CD4-positive, alpha-beta T cell treated with Interleukin-4 for 1 hour (primary cell): ENCODE measurements at places on chromosomes 16 and 17.

DNA sequence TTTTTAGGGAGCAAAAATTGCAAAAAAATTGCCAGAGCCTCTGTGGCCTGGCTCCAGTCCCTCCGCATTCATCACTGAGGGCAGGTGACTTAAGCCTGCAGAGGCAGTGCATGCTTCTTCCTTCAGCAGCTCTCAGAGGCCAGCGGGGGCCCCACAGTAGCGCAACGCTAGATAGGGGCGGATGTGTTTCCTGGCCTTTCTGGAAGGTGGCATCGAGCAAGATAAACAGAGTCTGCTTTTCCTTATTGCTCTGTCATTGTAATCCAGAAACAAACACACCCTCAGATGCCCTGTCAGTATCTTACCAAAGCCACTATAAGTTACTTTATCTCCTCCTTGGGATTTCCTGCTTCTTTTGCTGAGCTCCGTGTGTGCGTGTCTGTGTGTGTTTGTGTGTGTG, 75.5 kb upstream of the IRX6 start:
- DNase-seq, result no peak

DNA sequence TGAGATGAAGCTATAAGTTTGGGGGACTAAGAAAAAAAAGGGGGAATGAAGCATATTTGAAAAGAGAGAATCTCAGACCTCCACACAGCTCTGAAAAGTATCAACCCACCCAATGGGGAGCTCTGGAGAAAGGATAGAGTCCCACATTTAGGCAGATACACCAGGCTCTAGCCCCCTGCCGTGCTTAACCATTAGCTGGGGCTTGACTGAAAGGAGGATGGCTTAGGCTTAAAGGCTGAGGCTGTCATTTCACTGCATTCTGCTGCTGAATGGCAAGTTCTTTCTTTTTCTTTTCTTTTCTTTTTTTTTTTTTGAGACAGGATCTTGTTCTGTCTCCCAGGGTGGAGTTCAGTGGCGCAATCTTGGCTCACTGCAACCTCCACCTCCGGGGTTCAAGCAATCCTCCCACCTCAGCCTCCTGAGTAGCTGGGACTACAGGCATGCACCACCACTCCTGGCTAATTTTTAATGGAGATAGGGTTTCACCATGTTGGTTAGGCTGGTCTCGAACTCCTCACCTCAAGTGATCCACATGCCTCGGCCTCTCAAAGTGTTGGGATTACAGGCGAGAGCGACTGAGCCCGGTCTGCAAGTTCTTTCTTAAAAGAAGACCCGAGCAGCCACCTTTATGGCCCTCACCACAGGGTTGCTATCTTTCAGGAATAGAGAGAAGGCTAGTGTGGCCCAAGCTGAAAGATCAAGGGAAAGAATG, 9.0 kb upstream of the MMP2 start:
- DNase-seq, result no peak

DNA sequence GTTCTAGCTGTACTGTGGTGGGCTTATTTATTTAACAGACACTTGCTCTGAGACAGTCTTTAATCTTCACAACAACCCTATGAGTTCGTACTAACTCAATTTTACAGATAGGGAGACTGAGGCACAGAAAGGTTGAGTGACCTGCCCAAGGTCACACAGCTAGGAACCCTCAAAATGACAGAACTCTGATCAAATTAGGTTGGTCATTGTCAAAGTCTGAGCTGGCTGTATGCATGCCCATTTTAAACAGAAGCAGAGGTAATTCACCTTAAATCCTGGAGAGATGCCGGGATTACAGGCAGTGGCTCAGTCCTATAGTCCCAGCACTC, 24.9 kb downstream of the LAT start:
- no peak for DNase-seq

- no peak for DNase-seq
Observed at GRCh38 chr17:49595980-49596379, 20.3 kb downstream of the NXPH3 start.

GRCh38 chr17:74987909-74988711, 678 bp downstream of the CDR2L start:
- no peak for DNase-seq

GRCh38 chr17:732902-733720, 715 bp downstream of the TLCD3A start:
- no peak for DNase-seq

DNA sequence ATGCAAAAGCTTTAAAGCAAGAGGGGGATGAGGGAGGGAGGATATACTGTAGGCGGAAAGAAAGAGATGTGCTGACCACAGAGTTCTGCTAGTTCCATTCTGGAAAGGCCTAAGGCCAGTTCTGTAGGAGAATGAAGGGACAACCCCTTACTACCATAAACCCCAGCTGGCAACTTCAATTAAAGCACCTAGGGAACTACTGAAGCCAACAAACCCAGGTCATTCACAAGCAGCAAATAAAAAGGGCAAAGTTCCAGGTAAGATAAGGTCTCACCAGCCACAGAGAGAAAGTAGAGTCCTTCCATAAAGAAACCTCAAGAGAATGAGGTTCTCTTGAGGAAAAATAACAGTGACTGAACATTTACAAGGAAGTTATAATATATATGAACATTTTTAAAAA, 12.8 kb downstream of the TERF2 start:
- no peak for DNase-seq
